Ovary (tissue), 10 donors: ENCODE measurements at places on chromosomes 6 and 20. TPM values are rescaled to one million over a fixed set of nuclear protein-coding genes. Genes with fewer than 3 reads are reported as not detected.

- DNase-seq: no peak
These were observed 1.7 kb upstream of the NKX2-4 start for GRCh38 chr20:21399005-21399475.

DNA sequence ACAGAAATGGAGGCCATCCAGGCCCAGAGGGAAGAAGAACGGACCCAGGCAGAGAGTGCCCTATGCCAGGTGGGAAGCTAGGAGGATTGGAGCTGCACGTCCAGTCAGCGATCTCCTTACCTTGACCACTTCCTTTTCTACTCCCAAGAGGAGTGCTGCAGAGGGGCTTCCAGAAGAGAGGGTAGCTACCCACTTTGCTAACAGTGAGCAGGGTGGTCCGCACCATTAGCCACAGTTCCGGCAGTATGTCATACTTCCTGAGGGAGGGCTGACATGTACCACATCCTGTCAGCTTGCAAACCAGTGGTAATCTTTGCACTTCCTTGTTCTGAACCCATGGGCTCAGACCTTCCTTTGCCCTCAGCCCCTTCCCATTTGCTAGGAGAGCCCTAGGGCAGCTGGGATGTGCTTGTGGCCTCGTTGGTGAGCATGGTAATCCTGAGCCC, 35.4 kb downstream of the CEP250 start:
- DNase-seq: no peak

GRCh38 chr20:25271486-25272222, 23.8 kb downstream of the PYGB start:
- peak; percentile 20 for DNase-seq

- DNase-seq: no peak
These were observed 41.2 kb upstream of the NHSL1 start for GRCh38 chr6:138540468-138540867.

GRCh38 chr20:728256-728944, 39.9 kb downstream of the SLC52A3 start:
- DNase-seq: no peak

DNA sequence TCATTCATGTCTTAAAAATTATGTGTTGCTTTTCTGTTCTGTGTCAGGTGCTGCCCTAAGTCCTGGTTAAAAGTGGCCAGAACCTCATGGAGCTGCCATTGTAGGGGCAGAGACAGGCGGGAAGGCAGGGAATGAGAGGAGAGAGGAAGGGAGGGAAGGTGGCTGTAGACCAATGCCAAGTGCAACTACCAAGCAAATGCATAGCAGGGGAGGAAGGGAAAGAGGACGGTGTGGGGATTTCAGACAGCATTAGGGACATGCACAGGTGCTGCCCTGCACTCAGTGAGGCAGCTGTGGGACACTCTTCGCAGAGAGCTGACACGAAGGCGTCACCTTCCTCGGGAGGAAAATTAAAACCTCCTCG, 21.0 kb downstream of the GGTLC1 start:
- no peak for DNase-seq

- no peak for DNase-seq
These were observed 1.5 kb upstream of the TUBB2B start for GRCh38 chr6:3228771-3229565.

- DNase-seq: no peak
These were observed 191.5 kb upstream of the BMP2 start for GRCh38 chr20:6575912-6576401.

GRCh38 chr20:12411246-12411940, 493.7 kb downstream of the BTBD3 start:
- no peak for DNase-seq

- DNase-seq: no peak
These were observed 71.2 kb downstream of the TIAM2 start for GRCh38 chr6:155066361-155066760.

GRCh38 chr6:168534265-168534664, 93.3 kb downstream of the SMOC2 start:
- DNase-seq: no peak

DNA sequence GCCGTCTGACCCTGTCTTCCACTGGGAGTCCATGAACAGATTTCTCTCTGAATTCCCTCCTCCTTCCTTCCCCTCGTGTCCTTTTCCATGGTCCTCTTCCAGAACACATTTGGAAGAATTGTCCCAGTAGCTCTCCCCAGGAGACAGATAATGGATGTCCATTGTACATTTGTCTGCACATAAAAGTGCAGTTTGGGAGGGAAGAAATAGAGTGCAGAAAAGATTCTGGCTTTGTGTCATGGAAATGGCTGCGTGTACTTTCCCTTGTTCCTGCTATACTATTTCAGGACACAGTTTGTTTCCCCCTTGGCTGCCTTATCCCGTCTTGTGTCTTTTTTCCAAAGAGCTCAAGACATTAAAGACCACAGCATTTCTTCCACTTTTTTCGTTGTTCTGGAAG, 127.6 kb downstream of the SYNDIG1 start:
- DNase-seq: no peak

DNA sequence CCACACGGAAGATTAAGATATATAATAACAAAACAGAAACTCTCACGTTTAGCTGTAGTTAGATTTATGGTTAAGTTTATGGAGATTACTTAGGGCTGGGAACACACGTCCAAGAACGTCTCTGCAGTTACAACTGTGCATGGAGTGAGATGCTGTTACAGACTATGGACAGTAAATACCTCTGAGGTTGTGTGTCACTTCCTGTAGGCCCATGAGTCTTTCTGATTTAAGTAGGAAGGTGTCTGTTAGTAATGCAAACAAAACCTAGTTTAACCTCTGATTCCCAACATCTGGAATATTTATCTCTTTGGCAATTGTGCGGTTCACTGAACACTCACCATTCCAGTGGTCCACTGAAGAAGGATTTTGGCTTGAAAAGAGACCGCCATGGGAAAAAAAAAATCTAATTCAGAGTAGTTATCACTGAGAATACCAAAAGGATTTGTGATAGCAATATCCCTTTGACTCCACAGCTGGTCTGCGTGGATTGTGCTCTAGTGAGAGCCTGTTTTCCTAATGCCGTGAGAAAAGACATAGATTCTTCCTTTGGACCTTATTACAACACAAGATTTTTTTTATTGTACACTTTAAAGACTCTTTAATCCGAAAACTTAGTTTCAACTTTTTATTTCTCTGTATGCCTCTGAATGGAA, 478.2 kb upstream of the CITED2 start:
- DNase-seq: no peak

DNA sequence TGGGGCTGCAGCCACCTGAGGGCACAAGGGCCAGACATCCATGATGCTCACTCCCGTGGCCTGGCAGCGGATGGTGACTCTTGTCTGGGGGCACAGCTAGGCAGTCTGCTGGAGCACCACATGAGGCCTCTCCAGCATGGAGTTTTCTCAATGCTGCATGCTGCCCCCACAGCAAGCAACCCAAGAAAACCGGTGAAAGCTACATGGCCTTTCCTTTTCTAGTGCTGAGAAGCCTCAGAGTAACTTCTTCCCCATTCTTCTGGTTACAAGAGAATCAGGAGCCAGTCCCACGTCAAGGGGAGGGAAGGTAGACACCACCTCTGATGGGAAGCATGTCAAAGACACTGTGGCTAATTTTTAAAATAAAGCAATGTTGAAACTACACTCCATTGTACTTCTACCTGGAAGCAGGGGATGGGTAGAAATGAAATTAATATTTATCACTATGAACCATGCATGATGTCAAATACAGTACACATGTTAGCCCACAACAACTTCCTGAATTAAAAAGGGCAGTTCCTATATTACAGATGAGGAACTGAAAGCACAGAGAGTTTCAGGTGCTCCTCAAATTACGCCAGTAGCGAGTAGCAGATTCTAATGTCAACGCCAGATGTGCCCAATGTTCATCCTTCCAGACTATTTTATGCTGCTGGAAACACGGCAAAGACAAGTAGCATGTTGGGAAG, 101.5 kb downstream of the LAMP5 start:
- DNase-seq: no peak

- no peak for DNase-seq
These were observed 99.5 kb downstream of the FOXO3 start for GRCh38 chr6:108660251-108660650.

GRCh38 chr20:8518878-8519277, 386.8 kb downstream of the PLCB1 start:
- no peak for DNase-seq

GRCh38 chr6:146910611-146911010, 293.6 kb upstream of the STXBP5 start:
- DNase-seq: no peak

GRCh38 chr6:157885211-157885788, 62.3 kb downstream of the SNX9 start:
- DNase-seq: no peak

- DNase-seq: no peak
These were observed 4.9 kb downstream of the ADGRG6 start for GRCh38 chr6:142306736-142307135.

HCK gene
- 7.8 TPM for total RNA-seq

CALHM6 gene
- 3.2 TPM for total RNA-seq

CPXM1 gene
- total RNA-seq: 28.1 TPM

TXLNB gene
- total RNA-seq: 5.0 TPM

EYA2 gene
- total RNA-seq: 0.18 TPM
